ENCODE measurements at places on chromosomes 11 and 22. TPM values are rescaled to one million over a fixed set of nuclear protein-coding genes. Genes with fewer than 3 reads are reported as not detected.

GRCh38 chr11:120224361-120224760 lies 13.5 kb downstream of the OAF start:
- no peak for DNase-seq

DNA sequence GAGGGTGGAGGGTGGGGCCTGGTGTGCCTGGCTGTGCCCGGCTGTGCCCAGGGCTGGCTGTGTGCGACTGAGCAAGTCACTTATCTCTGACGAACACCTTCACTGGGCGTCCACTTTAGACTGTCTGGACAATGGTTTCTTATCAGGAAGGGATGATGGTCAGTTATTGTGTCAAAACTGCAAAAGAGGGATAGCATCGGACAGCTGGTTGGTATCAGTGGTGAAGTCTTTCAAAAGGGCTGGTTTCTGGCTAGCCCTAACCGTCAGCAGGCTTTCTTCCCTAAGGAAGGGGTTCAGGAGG lies 4.1 kb upstream of the MGAT3 start:
- DNase-seq: no peak

DNA sequence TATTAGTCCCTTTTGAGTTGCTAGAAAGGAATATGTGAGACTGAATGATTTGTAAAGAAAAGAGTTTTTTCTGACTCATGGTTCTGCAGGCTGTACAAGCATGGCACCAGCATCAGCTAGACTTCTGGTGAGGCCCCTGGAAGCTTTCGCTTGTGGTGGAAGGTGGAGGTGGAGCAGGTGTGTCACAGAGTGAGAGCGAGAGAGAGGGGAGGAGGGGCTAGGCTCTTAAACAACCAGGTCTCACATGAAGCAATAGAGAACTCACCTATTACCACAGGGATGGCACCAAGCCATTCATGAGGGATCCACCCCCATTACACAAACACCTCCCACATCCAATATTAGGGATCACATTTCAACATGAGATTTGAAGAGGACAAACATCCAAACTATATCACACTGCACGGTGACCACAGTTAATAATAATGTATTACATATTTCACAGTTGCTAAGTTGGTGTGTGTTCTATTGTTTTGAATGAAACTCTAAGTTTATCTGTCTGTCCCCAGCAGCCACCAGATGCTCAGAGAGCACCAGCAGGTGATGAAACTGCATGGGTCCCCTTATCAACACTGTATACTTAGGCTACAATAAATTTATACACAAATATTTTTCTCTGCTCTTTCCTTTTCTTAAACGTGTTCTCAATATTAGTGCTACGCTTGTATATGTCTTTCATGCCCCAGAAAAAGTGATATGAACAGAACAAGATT lies 14.1 kb downstream of the ZFP91 start:
- no peak for DNase-seq

DNA sequence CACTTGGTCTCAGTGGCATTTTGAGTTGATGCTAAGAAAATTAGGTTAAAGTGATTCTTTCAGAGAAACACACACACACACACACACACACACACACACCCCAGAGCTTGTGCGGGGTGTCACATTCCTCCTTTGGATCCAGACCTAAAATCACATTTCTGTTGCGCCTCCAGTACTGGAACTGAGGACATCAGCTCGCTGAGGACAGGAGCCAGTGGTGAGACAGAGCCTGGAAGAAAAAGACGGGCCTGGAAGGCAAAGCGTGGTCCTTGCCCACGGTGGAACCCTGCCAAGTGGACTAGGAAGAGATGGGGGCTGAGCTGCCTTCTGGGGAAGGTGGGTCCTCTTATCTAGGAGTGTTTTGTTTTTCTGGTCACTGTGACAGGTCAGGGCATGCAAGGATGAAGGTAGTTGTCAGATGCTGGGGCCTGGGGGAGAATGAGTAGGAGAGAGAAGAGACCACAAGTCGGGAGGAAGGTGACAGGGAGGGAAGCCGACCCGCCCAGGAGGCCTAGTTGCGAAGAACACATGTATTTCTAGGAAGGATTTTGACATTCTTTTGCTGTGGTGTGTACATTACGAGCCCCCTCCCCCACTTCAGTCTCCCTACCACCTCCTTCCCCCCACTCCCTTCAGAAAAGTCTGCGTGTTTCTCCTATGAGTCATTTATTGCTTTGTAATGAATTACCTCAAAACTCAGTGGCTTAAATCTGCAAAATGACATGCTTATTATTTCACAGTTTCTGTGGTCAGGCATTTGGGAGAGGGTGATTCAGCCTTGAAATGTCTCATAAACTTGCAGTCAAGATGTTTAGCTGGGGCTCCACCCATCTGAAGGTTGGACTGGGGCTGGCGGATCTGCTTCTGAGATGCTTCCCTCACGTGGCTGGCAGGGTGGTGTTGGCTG lies 4.8 kb upstream of the ELFN2 start:
- no peak for DNase-seq

GRCh38 chr22:31400023-31400397 lies 606 bp downstream of the DRG1 start:
- DNase-seq: no peak

GRCh38 chr11:45096636-45097035 lies 49.8 kb upstream of the PRDM11 start:
- no peak for DNase-seq

DNA sequence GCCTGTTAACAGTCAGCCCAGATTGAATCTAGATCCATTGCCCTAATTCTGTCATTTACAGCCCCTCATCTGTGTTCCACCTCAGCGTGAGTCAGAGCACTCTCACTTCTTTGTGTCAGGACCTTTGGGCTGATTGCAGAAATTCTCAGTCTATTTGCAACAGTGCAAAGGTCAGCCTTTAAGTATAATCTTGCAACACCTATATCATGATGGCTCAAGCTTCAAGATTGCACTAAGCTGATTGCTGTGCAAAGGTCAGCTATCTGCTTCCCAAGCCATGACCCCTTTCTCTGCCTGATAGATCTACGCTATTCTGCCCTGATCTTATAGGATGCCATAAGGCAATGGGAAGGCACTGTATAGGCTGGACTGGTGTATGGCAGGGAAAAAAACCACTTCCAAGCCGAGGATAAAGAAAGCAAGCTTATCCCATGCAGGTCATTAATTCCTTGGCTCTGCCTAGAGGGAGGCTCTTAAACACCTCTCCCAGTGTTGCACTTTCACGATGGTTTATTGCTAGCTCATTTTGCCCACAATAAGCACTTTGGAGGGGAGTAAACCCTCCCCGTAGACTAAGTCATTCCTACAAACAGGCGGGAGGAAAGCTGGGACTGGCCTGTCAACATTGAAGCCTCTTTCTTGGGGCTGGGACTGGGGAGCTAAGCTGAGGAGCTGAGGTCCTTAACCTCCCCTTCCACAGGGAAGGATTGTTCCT lies 100.6 kb downstream of the RRAS2 start:
- DNase-seq: no peak

DNA sequence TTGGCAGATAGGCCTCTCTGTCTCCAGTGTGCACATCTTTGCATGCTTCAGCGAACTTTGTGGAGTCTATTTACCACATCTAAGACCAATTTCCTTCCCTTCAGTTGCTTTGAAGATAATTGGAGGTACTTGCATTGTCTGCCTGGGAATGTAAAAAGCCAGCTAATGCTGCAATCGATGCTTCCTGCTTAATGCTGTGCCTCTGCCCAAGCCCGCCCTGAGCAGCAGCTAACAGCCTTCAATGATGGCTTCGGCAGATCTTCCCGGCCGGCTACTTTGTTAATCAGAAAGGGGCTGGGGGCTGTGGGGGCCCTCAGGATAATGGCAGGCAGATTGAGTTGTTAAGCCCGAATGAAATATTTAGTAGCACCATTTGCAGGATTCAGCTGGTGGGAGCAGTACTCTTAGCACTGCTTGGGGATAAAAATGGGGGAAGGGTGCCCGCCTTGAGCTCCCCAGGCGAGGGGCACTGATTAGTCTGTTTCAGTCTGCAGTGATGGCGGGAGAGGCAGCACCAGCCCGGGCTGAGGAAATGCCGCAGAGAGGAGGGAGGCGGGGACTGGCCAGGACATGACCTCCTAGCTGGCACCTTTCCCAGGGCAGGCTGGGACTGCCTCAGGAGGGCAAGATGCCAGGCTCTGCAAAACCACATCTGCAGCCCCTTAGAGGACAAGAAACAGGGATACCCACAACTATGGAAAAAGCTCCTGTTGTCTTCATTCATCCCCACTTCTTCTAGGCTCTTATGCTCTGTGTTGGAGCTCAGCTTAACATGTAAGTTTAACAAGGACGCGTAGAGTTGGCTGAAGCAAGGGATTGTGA lies 460.0 kb downstream of the BUD13 start:
- DNase-seq: no peak

DNA sequence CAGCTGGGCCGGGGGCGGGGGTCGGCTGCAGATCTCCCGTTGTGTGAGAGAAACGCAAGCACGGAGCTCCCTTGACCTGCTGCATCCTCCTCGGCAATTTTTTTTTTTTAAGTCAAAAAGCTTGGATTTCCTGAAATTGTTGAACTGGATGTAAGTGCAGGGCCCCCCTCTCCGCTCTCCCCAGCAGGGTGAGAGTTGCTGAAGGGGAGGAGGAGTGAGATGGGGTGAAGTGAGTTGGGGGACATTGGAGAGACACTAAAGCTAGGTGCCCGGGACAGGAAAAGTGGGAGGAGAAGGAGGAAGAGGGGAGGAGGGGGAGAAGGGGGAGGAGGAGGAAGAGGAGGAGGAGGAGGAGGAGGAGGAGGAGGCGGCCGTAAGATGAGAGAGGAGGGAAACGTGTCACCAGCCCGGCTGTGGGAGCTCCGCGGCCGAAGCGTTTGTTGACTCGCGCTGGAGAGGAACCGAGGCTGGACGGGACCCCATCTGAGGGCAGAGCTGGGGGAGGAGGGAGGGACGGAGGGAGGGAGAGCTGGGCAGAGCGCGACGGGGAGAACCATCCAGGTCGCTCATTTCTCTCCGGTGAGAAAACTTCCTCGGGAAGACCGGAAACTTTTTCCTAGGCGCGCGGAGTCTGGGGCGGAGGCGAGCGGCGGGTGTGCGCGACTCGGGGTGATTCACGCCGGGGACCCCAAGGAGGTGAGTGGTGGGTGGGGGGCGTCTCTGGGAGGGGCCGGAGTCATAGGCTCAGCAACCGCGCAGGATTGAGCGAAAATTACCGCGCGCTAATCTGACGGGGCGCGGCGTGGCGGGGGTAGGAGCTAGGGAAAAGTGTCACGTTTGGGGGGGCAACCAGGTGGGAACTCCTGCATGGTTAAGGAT lies 80.2 kb downstream of the PRR5L start:
- DNase-seq: no peak

- no peak for DNase-seq
These were observed 267.2 kb upstream of the SYN3 start for GRCh38 chr22:33325232-33326004.

GRCh38 chr22:22076932-22077703 lies 94.5 kb upstream of the TOP3B start:
- no peak for DNase-seq

GRCh38 chr11:12540075-12540680 lies 134.0 kb upstream of the TEAD1 start:
- DNase-seq: no peak

DNA sequence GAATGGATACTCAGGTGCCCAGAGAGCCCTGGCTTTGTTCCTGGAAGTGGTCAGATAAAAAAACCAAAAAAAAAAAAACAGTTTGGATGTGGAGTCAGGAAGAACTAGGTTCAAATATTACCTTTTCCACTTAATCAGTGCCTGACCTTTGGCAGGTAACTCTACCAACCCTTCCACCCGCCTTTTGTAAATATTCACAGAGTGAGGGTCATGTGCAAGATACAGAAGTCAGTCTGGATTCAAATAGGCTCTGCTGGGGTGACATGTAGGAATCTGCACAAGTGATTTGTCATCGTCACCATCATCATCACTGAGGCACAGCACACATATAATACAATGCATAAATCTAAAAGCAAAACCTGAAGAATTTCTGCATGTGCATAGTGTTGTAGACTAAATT lies 490.7 kb downstream of the MIAT start:
- no peak for DNase-seq

- DNase-seq: peak; percentile 72
These were observed 13.5 kb downstream of the PGA5 start for GRCh38 chr11:61254403-61255025.

DNA sequence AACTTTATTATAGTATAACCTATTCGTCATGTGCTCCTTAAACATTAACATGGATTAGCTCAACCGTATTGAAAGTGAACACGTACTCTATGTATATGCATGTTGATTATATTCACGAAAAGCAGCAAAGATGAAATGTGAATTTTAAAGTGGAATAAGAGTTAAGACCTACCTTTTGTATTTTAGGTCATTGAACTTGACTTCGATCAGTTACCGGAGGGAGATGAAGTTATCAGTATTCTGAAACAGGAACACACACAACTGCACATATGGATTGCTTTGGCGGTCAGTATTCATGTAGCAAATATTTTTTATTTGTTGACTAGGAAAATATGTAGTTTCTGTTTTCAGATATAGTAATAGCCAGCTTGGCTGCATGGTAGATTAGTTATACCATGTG lies 1.4 kb downstream of the CTR9 start:
- DNase-seq: no peak

DNA sequence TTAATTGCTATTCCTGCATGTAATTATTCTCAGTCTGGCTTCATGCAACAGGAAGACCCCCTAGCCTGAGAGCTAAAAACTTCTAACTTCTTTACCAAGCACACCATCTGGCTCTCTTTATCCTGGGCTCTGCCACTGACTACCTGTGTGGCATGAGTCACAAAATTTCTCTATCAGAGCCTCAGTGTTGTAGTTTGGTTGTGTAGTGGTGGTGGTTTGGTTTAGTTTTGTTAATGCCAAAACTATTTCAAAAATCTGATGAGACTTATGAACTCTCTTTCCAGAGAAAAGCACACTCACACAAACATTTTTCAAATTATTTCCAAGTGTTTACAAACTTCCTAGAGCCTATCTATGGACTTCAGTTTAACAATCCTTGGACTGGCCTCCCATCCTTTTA lies 7.5 kb upstream of the IL17RA start:
- DNase-seq: no peak

- no peak for DNase-seq
These were observed 119.0 kb downstream of the SLC17A6 start for GRCh38 chr11:22456993-22457762.

DNA sequence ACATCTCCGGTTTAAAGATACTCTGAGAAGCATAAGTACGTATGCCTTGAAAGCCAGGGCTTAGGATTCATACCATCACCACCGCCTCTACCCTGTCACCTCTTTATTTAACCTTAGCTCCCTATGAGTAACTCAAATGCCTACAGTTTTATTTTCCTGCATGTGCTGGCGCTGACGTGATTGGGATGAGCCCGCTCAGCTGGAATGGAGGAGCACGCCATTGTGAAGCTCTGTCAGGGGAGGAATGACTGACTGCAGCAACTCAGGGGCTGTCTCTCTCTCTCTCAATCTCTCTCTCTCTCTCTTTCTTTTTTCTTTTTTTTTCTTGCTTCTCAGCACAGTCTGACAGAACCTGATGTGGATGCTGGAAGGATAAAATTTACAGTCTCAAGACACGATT lies 12.4 kb downstream of the CAVIN3 start:
- DNase-seq: no peak

Gene TRIM48
- total RNA-seq: not detected

Gene ATG2A
- 29.9 TPM for total RNA-seq

Gene VSIG2
- total RNA-seq: 0.27 TPM

Gene ZNF280B
- 0.81 TPM for total RNA-seq

Gene CST6
- not detected for total RNA-seq

Gene SMTN
- 6.2 TPM for total RNA-seq

Gene MRGPRF
- total RNA-seq: not detected
